ENCODE measurements at places on chromosomes 2 and 18. TPM values are rescaled to one million over a fixed set of nuclear protein-coding genes. Genes with fewer than 3 reads are reported as not detected.

SERPINB7 gene
- total RNA-seq = not detected

TMEM247 gene
- total RNA-seq = not detected

TMEFF2 gene
- total RNA-seq = 1.7 TPM

SERPINB11 gene
- not detected for total RNA-seq

KCNJ3 gene
- 0.77 TPM for total RNA-seq

OSBPL1A gene
- total RNA-seq = 54.2 TPM

IL1RL1 gene
- not detected for total RNA-seq

NEUROD1 gene
- total RNA-seq = not detected

MYO1B gene
- total RNA-seq = 88.0 TPM

MAP3K20 gene
- 18.0 TPM for total RNA-seq

POMC gene
- total RNA-seq = not detected

DNA sequence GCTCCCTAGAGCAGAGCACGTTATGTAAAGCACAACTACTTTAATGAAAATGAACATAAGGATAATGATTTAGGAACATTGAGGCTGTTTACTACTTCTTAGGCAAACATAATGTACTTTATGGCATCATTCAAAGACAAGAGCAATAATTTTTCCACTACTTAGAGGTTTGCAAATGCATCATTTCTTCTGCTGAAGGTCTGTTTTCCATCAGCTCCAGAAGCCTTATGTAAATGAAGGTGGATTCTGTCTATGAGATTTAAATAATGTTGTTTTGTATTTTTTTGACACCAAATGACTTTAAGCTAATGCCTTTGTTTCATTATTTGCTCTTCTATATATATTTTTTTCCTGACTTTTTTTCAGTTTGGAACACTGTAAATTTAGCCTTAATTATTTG is 28.1 kb downstream of the MREG start:
- H3K36me3 ChIP-seq = peaks cover under 1% of the 10 kb centered on the region
- DNase-seq = no peak
- H3K27me3 ChIP-seq = no peaks in the 10 kb centered on the region
- no peak overlapping the region for H3K27ac ChIP-seq
- no peak overlapping the region for H3K4me3 ChIP-seq

GRCh38 chr2:218555527-218555926 is 12.6 kb downstream of the USP37 start:
- peaks cover 63% of the 10 kb centered on the region for H3K36me3 ChIP-seq
- H3K27me3 ChIP-seq = no peaks in the 10 kb centered on the region
- peak; percentile 9 for DNase-seq
- no peaks in the 10 kb centered on the region for H3K4me1 ChIP-seq
- H3K4me3 ChIP-seq = no peak overlapping the region

DNA sequence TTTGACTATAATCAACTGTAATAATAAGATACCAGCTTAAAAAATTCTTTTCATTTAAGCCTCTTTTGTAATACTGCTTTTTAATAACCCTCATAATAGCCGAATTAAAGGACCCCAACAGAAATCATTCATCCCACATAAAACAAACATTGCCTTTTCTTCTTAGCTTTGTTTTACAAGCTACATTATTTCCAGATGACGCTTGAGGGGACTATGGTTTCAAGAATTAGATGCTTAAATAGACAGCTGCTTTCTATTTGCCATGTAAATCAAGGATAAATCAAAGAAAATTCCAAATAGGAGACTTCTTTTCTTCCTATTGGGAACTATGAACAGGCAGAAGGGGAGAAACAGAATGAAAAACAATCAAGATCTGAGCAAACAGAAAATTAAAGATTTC is 200.7 kb upstream of the SMAD7 start:
- no peaks in the 10 kb centered on the region for H3K4me1 ChIP-seq
- no peak overlapping the region for H3K4me3 ChIP-seq
- H3K27me3 ChIP-seq = no peaks in the 10 kb centered on the region
- H3K36me3 ChIP-seq = no peaks in the 10 kb centered on the region

GRCh38 chr2:77179297-77179696 is 342.9 kb downstream of the LRRTM4 start:
- no peaks in the 10 kb centered on the region for H3K4me1 ChIP-seq
- H3K27ac ChIP-seq = no peak overlapping the region
- H3K36me3 ChIP-seq = no peaks in the 10 kb centered on the region
- no peak overlapping the region for H3K4me3 ChIP-seq
- H3K27me3 ChIP-seq = no peaks in the 10 kb centered on the region
- DNase-seq = no peak

DNA sequence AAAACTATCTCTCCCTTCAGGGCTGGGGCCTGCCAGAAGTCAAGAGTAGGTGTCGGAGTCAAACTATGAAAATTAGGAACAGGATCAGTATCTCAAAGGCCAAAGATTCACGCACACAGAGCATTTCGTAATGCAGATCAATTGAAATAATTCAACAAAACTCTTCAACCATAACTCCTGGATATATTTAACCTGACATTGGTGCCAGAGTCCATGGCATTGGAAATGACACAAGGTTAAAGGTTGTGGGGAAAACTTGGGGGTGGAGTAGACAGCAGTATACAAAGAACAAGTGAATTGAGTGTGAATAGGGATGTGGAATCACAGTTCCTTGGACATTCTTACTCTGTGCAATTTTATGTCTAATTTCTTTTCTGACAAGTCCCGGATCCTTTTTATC is 788.0 kb upstream of the GYPC start:
- no peak for DNase-seq
- no peak overlapping the region for H3K4me3 ChIP-seq
- H3K27ac ChIP-seq = no peak overlapping the region
- peaks cover 4% of the 10 kb centered on the region for H3K36me3 ChIP-seq

- no peaks in the 10 kb centered on the region for H3K4me1 ChIP-seq
- DNase-seq = no peak
- H3K27ac ChIP-seq = no peak overlapping the region
- no peaks in the 10 kb centered on the region for H3K36me3 ChIP-seq
- no peaks in the 10 kb centered on the region for H3K27me3 ChIP-seq
These were observed 53.6 kb downstream of the POLE4 start for GRCh38 chr2:75012080-75012479.

DNA sequence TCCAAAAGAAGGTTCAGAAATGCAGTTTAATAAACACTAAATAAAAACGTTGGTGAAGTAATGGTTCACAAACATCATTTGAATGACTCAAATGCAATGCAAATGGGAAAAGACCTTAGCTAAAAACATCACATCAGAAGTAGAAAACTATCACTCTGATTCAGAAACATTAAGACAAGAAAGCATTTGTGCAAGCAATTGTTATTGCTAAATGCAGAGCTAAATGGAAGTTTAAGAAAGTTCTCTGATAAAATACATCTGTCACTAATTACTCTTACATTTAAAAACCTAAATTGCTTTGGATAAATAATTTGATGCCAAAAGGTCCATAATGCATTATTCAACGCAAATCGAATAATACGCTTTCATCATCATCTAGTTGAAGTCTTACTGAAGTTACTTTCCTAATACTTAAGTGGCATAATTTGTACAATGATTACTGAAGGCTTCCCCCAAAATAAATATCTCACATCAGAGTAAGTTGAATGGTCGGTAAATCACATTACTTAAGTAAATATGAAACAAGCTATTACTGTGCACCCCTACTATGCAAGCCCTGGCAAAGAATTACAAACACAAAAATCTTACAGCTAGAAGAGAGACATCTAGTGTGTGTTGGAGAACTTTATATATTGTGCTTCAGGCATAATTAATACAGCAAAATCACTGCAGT is 105.7 kb upstream of the KCTD1 start:
- peaks cover 24% of the 10 kb centered on the region for H3K4me1 ChIP-seq
- no peaks in the 10 kb centered on the region for H3K36me3 ChIP-seq
- no peak overlapping the region for H3K27ac ChIP-seq
- no peak overlapping the region for H3K4me3 ChIP-seq

GRCh38 chr2:218282173-218282991 is 9.9 kb downstream of the TMBIM1 start:
- H3K4me3 ChIP-seq = no peak overlapping the region
- H3K27ac ChIP-seq = no peak overlapping the region
- no peaks in the 10 kb centered on the region for H3K36me3 ChIP-seq
- H3K27me3 ChIP-seq = no peaks in the 10 kb centered on the region

DNA sequence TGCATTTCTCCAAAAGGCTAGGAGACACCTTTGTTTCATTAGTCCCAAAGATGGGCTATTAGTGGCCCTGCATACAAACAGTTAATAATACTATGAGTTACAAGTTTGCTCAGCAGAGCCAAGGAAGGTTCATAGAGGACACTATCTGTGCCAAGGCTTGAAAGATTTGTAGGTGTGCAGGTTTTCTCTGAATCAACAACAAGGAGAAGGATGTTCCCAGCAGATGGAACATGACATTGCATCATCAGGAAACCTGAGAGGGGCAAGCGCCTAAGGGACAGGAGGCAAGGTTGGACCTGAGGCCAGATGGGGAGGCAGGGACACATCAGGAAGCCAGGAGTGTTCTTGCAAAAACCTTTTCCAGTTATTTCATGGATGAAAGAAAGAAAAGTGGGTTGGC is 35.4 kb upstream of the STK17B start:
- no peaks in the 10 kb centered on the region for H3K27me3 ChIP-seq
- no peak overlapping the region for H3K27ac ChIP-seq
- H3K4me1 ChIP-seq = no peaks in the 10 kb centered on the region
- DNase-seq = no peak
- no peak overlapping the region for H3K4me3 ChIP-seq

- H3K27ac ChIP-seq = peak overlapping the region; percentile 13
- no peaks in the 10 kb centered on the region for H3K4me1 ChIP-seq
- no peaks in the 10 kb centered on the region for H3K27me3 ChIP-seq
These were observed 147.6 kb downstream of the ESCO1 start for GRCh38 chr18:21452796-21453510.

DNA sequence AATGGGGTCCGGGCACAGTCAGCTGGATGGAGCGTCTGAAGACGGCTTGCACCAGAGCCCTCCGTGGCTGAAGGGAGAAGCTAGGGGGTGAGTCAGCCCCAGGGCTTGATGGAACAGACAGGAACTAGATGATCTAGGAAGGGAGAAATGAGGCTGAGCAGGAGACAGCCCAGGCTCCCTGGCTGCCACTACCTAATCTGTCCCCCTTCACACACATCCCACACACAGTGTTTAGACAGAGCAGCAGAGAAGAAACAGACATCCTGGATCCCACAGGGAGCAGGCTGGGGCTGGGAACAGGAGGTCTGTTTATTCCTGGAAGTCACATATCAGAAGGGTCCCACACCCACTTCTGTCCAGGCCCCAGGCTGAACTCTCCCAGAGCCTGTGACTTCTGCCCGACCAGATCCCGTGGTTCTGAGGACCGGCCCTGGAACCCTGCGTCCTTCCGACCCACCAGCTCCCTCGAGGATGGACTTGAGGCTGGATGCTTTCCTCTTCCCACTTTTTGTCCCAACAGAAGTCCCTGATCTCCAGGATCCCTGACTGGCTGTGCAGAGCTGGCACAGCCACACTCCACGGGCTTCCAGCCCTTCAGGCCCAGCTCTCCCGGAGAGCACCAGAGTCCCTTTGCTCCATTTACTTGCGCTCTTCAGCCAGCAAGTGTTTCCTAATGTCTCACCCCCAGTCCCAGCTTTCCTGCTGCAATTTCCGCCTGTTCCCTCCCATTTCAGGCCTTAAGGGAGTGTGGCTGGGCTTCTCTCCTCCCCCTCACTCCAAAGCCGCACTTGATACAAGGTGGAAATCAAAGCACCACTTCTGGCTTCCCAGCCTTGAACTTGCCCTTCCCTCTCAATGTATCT is 1.5 kb upstream of the GPBAR1 start:
- no peak overlapping the region for H3K4me3 ChIP-seq
- no peak for DNase-seq
- no peak overlapping the region for H3K27ac ChIP-seq
- H3K27me3 ChIP-seq = no peaks in the 10 kb centered on the region

DNA sequence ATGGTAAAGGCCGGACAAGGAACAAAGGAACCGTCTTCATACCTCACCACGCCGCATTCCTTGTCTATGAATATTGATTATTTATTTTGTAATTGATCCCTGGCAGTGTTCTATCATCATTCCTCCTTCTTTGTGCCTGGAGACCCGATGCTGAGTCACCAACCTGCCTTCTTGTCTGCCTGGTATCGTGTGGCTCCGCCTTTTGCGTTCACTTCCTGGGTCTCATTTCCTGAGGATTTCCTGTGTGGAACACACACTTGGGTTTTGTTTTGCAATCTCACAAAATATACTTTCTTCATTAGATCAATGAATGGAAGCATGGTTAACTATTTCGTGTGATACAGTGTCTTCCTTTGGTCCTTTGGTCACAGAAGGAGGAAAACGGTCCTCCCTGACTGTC is 95.5 kb upstream of the SNTG2 start:
- H3K4me1 ChIP-seq = peaks cover 7% of the 10 kb centered on the region
- H3K27ac ChIP-seq = no peak overlapping the region
- no peak for DNase-seq

DNA sequence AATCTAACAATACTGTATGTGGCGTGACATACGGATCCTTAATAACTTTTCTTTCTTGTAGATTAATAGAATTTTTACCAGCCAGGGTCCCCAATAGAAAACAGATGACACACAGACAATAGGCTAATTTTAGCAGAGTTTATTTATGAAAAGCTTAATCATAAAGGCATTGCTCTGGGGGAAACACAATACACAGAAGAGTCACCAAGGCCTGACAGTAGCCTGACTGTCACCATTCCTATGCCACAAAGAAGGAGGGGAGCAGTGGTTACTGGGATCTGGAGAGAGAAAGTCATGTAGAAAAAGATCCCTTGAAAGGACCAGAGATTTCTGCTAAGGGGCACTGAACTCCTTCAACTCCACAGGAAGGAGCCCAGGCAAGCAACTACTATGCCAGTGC is 139.5 kb downstream of the METTL4 start:
- no peaks in the 10 kb centered on the region for H3K27me3 ChIP-seq
- no peak overlapping the region for H3K27ac ChIP-seq
- H3K4me3 ChIP-seq = no peak overlapping the region

DNA sequence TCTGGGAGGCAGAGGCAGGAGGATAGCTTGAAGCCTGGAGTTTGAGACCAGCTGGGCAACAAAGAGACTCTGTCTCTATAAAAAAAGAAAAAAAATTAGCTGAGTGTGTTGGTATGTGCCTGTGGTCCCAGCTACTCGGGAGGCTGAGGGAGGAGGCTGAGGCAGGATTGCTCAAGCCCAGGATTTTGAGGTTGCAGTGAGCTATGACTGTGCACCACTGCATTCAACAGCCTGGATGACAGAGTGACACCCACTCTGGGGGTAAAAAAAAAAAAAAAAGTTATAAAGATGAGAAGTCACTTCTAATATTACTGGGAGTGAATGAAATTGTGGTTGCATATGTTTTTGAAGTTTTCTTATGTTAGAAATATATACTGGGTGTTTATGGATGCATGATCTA is 71.6 kb downstream of the C2orf74 start:
- H3K36me3 ChIP-seq = peaks cover 26% of the 10 kb centered on the region
- DNase-seq = no peak
- H3K27me3 ChIP-seq = no peaks in the 10 kb centered on the region
- no peaks in the 10 kb centered on the region for H3K4me1 ChIP-seq
- H3K27ac ChIP-seq = no peak overlapping the region

DNA sequence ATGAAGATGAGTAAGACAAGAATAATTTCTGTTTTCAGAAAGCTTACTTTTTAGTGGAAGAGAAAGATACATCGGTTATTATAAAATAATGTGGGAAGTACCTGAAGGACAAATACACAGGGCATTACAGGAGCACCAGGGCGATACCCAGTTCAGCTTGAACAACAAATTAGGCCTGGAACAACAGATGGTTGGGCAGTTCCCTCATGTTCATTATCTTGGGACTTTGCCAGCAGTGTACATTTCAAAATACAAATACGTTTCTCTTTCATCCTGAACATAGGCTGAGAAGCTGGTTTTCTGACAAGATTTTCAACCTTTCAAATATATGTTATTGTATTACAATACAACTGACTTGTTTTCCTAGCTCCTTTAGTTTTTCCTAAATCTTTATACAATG is 79.6 kb downstream of the TGIF1 start:
- DNase-seq = no peak
- no peaks in the 10 kb centered on the region for H3K36me3 ChIP-seq
- no peak overlapping the region for H3K4me3 ChIP-seq
- H3K27me3 ChIP-seq = no peaks in the 10 kb centered on the region
- H3K27ac ChIP-seq = no peak overlapping the region
